ENCODE measurements at places on chromosomes 4 and X. TPM values are rescaled to one million over a fixed set of nuclear protein-coding genes. Genes with fewer than 3 reads are reported as not detected.

Gene NIPAL1
- 3.4 TPM for total RNA-seq

Gene FRMPD4
- not detected for total RNA-seq

Gene MAOB
- total RNA-seq, result 0.72 TPM

Gene MTMR8
- total RNA-seq, result 2.9 TPM

All from endodermal cell (in vitro differentiated cells).